NCI-H2107 (cell line): ENCODE measurements at places on chromosomes 1 and 21.

- no peak for DNase-seq
These were observed 12.3 kb downstream of the SLC9C2 start for GRCh38 chr1:173590557-173590956.

- DNase-seq = no peak
These were observed 7.5 kb upstream of the ZNF436 start for GRCh38 chr1:23376890-23377811.

GRCh38 chr21:38821248-38821647, 15.5 kb downstream of the ETS2 start:
- no peak for DNase-seq

GRCh38 chr1:241542199-241542907, 10.2 kb downstream of the KMO start:
- no peak for DNase-seq

- DNase-seq = no peak
These were observed 216.4 kb downstream of the VAV3 start for GRCh38 chr1:107748531-107748930.

GRCh38 chr1:94936861-94937620, 10.1 kb upstream of the CNN3 start:
- DNase-seq = no peak

DNA sequence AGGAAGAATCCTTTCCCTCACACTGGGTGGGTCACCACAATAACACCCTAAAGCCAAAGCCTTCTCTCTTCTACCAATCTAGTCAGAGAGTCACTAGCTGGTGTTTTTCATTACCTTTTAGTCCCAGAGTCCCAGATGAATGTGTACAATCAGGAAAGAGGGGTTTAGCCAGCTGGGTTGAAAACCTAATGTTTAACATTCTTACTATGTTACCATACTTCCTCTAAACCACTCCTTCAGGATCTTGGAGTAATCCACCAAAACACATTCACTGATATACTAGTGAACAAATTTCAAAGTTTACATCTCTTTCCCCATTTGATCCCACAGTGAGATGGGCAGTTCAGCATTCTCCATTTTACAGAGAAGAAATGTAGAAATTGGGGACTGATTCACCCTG, 9.7 kb downstream of the LPAR3 start:
- DNase-seq = no peak

DNA sequence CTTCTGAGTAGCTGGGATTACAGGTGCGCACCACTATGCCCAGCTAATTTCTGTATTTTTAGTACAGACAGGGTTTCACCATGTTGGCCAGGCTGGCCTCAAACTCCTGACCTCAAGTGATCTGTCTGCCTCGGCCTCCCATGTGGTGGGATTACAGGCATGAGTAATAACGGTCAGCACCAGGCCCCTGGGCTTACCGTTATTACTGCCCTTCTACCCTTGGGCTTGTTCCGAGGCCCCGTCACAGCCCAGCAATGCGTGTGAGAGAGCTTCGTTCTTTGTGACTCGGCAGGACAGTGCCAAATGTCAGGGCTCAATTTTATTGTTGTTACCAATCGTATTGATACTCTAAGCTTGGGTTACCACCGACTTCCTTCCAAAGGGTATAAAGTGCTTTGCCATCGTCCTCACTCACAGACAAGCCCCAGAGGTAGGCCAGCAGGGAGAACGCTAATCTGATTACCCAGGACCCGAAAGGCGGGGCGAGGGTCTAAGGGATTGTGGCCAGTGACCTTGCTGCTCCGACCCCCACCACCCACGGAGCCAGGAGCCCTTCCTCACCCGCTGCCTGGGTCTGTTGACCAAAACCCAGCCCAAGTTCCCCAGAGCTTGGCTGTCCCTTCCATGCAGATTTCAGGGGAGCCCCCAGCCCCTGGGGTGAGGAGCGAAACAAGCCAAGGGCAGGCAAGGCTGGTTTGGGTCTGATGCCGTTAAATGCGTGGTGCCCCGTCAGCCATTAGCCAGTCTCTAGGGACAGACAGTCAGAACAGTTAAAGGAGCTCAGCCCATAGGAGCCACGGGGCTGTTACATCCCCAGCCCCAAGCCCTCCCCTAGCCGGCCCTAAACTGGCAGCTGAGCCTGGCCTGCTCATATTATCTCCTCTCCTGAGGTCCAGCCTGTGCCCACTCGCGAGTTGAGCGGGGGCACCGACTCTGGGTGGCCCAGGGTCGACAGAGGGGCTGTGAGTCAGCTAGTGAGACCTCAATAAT, 54.9 kb upstream of the CASZ1 start:
- DNase-seq = no peak

GRCh38 chr1:17839641-17840196, 84.6 kb downstream of the ACTL8 start:
- no peak for DNase-seq
